PC-9 (cell line): ENCODE measurements at places on chromosomes 4 and X. TPM values are rescaled to one million over a fixed set of nuclear protein-coding genes. Genes with fewer than 3 reads are reported as not detected.

The CTAG2 gene
- total RNA-seq: not detected in 2 replicates

The SH2D1A gene
- total RNA-seq: not detected in 2 replicates

The ASB12 gene
- not detected in 2 replicates for total RNA-seq

The INTU gene
- total RNA-seq: 9.7 and 10.5 TPM in 2 replicates

DNA sequence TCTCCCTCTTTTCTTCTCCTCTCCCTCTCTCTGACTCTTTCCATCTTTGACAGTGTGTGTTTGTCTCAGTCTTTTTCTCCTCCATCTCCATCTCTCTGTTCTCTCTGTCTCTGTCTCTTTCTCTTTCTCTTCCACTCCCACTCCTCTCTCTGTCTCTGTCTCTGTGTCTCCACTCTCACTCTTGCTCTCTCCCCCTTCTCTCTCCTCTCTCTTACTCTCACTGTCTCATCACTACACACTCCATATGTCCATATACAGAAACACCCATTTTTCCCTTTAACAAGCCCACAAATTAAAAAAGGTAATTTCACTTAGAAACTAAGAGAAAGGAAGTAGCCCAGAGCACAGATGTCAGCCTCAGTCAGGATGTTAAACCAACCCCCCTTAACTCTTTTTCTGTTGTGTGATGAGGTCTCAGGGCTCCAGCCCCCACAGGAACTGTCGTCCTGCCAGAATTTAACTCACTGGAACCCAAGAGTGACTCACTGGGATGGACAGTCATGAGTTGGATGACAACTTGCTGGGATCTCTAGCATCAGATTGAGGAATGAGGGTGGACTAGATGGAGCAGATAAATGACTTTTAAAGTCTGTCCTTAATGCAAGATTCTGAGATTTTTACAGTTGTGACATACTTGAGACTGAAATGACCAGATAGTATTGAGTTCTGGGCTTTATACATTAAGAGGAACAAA is 27.5 kb downstream of the OTUD6A start:
- no peak for DNase-seq

DNA sequence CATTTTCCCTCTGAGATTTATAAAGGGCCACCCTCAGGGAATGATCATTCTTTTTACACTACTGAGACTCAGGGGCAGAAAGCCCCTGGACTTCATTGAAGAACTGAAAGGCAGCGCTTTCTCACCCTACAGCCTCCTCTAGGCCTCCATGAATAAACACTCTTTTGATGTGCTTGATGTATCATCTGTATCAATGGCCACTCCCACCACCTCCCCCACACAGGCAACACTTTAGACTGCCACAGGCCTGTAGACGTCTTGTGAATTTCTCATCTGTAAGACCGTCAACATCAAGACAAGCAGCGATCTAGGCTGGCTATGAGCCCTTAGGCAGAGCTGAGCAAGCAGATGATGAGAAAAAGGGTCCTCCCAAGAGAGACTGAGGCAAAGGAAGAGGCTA is 123.2 kb downstream of the HUWE1 start:
- DNase-seq: no peak

- no peak for DNase-seq
Observed at GRCh38 chr4:139893801-139894200, 228.2 kb downstream of the MGST2 start.

- no peak for DNase-seq
Observed at GRCh38 chrX:153442463-153442862, 3.4 kb downstream of the TREX2 start.

GRCh38 chrX:57821703-57822387 is 88.4 kb downstream of the ZXDA start:
- no peak for DNase-seq

DNA sequence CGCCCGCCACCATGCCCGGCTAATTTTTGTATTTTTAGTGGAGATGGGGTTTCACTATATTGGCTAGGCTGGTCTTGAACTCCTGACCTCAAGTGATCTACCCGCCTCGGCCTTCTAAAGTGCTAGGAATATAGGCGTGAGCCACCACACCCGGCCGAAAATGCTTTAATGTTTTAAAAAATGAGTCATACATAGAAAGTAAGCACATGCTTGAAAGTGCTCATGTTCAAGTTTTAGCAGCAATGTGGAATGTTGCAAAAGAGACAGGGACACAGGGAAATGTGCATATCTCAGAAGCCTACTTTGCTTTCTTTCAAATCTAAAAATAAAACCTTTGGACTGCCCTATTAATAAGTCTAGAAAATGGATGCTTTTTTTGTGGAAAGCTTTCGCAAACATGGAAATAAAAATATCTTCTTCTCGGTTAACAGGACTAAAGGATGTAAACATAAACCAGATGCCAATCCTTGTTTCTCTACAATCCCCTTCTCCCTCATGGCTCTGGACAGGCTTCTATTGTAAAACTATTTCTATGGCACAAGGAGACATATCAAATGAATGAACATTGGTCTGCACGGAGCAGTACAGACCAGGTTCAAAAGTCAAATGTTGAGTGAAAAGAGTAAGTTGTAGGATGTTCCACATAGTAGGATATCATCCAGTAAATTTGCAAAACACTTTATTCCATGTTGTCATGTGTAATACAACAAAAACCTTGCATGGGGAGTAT is 15.0 kb downstream of the MECP2 start:
- DNase-seq: peak; percentile 33

- DNase-seq: no peak
Observed at GRCh38 chr4:80335226-80335553, 340 bp upstream of the CFAP299 start.

GRCh38 chr4:109826719-109827118 is 1.1 kb upstream of the RRH start:
- DNase-seq: no peak
